ENCODE measurements at places on chromosomes 3 and 15.

DNA sequence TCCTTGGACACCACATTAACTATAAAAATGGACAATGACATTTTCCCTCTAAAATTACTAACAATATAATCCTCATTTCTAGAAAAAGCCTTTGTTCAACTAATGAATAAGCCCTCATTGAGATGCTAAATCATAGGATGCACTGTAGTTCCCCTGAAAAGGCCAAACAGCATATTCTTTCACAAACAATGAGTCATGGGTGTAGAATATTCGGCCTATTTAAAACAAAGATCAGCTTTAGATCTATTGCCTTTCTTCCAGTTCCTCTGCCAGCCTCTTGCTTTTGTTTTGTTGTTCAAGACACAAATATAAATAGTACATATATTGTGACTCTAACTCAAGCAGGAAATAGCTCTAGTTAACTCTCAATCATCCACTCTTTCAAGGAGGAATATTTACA lies 82.5 kb downstream of the ADAM10 start:
- peak; percentile 48 for DNase-seq

DNA sequence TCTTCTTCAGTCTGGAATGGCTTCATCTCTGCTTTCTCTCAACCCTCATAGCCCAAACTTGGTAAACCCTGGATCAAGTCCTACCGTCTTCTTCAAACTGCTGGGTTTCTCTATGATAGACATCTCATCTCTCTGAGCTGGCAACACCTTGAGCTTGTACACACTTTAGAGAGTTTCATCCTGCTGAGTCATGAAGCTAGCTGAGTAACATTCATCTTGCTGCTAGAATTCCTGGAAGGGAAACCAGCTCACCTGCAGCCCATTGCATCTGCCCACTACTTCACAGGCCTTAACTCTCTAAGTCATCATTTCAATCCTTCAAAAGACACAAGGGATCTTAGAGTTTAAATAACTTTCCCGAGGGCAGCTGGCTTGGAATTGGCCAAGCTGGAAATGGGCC lies 175.5 kb upstream of the RORA start:
- DNase-seq = no peak

DNA sequence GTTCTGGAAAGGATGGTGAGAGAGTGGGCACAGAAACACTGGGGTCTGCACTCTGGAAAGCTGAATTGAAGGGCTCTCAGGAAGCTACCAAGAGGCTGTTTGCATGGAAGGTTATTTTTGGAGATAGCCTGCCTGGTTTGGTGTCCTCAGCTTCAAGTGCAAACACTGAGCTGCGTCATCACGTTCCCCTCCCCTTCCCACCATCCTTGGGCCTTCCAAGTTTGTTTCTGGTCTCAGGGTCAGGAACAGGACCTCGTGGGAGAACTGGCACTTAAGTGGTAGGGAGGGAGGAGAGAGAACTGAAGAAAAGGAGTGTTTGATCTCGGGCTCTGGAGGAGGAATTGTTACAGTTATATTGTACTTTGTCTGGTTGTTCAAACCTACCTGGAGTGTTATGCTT lies 10.6 kb downstream of the ST6GAL1 start:
- DNase-seq = no peak

GRCh38 chr15:77550301-77551251 lies 82.1 kb downstream of the LINGO1 start:
- no peak for DNase-seq

DNA sequence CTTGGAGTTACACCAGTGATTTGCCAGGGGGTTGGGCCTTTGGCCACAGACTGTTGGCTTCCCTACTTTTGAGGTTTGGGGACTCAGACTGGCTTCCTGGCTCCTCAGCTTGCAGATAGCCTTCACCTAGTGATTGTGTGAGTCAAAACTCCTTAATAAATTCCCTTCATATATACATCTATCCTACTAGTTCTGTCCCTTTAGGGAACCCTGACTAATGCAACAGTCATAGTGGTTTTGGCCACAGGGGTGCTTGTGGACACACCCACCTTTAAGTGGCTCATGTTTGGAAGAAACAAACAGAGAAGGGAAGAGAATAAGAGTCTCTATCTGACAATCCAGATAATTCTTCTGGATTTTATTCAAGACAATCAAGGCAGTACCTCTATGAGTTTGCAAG lies 457.7 kb downstream of the EPHA3 start:
- DNase-seq = peak; percentile 36

- DNase-seq = peak; percentile 46
Observed at GRCh38 chr15:28984421-28985315, 98.9 kb downstream of the APBA2 start.

- DNase-seq = no peak
Observed at GRCh38 chr15:31511707-31512310, 185.2 kb downstream of the KLF13 start.

DNA sequence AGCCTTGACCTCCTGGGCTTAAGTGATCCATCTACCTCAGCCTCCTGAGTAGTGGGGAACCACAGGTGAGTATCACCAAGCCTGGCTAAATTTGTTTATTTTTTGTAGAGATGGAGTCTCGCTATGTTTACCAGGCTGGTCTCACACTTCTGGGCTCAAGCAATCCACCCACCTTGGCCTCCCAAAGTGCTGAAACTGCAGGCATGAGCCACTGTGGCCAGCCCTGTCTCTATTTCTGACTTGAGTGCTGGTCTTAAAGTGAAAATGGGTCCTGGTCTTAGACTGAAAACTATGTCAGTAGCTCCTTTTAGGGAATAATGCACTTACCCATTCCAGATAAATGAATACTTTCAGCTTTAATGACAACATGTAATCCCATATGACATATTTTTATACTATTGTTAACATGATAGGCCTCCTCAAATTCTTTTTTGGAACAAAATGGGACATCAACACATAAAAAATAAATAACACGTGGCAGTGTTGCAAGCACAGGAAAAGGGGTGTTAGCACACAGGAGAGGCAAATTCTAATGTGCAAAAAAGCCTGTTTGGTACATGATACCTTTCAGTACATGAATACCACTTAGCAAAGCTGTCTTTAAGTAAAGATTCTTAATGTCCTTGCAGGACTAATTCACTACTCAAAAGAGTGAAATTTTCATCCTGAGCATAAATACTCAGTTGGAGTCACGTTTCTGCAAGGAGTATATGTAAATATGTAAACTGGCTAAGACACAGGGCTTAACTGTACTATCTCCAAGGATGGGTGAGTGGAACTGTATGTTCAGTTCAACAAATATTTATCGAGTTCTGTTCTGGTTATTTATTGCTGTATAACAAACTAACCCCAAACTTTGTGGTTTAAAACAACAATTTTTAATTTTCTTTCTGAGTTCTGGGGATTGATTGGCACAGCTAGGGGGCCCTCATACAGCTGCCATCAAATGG lies 194.7 kb downstream of the NR1D2 start:
- no peak for DNase-seq

- no peak for DNase-seq
Observed at GRCh38 chr15:96870580-96870979, 540.1 kb downstream of the NR2F2 start.

- no peak for DNase-seq
Observed at GRCh38 chr15:94239474-94239873, 8.1 kb downstream of the MCTP2 start.

- no peak for DNase-seq
Observed at GRCh38 chr3:176951586-176952292, 245.5 kb downstream of the TBL1XR1 start.

DNA sequence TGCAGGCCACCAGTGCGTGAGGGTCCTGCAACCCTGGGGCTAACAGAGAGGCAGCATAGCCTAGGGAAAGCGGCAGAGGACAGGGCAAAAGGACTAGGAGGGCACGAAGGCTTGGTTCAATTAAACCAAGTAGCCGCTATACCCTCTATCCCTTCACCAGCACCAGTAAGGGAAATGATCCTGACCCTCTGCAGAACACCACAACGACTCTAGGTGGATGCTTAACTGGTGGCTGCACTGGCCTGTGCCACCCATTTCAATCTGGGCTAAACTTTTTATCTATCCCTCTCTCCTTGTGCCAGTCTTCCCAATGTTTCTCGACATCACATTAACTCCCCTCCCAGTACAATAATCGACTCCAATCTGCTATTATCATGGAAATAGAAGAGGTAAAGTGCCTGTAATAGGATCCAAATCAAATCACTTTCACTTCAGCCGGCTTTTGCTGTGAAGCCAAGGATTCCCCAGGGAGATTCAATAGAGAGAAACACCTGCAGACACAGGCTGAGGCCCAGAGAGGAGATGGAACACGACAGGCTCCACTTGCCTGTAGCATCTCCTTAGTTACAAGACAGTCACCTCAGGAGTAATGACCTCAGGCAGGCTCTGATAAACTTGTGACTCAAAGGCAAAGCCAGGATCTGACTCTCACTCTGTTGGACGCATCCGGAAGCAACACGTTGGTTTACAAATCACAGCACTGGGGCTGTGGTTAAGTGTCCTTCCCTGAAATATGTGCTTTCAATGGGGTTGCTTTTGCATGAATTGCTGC lies 791.6 kb upstream of the ARRDC4 start:
- no peak for DNase-seq

DNA sequence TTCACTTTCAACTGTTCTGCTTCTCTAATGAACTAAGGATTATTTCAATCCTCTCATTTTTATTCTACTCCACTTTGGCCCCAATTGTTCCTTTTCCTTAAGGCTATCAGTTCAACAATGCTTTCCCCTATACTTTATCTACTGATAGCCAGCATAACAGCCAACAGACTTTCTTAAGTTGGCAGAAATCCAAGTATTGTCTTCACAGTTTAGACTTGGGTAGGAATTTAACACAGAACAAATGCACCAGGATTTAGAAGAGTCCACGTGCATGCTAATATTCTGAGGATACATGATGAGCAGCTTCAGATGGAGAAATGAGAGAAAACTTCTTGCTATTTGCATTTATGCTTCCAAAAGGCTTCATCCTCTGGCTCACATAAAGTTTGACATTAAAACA lies 54.8 kb downstream of the FBN1 start:
- DNase-seq = no peak

Measured in fibroblast of mammary gland (primary cell).